ENCODE measurements at places on chromosomes 13 and 19.

- peak; percentile 28 for DNase-seq
Observed at GRCh38 chr13:45370922-45371406, 30.0 kb upstream of the TPT1 start.

DNA sequence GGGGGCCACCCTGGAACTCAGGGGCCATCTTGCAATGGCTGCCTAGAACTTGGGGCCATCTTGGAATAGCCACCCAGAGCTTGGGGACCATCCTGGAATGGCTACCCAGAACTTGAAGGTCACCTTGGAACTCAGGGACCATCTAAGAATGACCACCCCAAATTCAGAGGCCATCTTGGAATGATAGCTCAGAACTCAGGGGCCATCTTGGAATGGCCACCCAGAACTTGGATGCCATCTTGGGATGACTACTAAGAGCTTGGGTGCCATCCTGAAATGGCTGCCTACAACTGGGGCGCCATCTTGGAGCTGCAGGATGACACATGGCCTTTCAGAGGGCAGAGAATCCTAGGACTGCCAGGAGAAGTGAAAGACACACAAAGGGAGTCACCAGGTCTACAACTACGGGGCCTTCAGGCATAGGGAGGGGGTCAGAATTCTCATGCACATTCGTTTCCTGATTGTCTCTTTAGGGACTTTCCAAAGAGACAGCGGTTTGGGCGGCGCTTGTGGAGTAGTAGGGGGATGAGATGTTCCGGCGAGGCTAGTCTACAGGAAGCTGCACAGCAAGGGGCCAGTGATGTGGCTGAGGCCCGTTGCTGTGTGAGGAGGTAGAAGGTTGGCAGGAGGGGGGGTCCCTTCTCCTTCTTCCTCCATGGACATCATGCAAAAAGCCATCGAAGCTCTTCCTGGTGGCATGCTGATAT lies 125.0 kb downstream of the IER2 start:
- peak; percentile 54 for DNase-seq

DNA sequence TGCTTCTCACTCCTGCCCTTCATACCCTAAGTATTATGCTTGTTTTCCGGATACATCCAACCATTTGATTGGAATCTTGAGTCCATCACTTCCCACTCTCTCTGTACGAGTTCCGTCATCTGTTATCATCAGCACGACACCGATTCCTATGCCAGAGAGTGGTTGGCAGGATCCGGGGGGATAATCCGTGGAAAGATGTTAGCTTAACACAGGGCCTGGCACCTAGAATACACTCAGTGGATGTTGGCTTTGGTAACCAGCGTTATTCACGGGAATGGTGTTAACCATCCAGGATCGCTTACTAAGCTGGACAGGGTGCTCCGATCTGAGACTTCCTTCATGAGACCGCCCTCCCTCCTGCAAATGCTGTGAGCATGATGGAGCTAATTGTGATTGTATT lies 12.4 kb downstream of the VSTM2B start:
- no peak for DNase-seq

- no peak for DNase-seq
Observed at GRCh38 chr19:11606484-11606883, 9.2 kb downstream of the ZNF627 start.

- no peak for DNase-seq
Observed at GRCh38 chr13:112916296-112916695, 52.7 kb upstream of the MCF2L start.

Data from RCC 7860 (cell line).